Putamen (tissue), 1 donor: ENCODE measurements at places on chromosomes 2 and 18.

GRCh38 chr2:190679813-190680591 is 31.1 kb downstream of the NAB1 start:
- DNase-seq, result peak; percentile 58

DNA sequence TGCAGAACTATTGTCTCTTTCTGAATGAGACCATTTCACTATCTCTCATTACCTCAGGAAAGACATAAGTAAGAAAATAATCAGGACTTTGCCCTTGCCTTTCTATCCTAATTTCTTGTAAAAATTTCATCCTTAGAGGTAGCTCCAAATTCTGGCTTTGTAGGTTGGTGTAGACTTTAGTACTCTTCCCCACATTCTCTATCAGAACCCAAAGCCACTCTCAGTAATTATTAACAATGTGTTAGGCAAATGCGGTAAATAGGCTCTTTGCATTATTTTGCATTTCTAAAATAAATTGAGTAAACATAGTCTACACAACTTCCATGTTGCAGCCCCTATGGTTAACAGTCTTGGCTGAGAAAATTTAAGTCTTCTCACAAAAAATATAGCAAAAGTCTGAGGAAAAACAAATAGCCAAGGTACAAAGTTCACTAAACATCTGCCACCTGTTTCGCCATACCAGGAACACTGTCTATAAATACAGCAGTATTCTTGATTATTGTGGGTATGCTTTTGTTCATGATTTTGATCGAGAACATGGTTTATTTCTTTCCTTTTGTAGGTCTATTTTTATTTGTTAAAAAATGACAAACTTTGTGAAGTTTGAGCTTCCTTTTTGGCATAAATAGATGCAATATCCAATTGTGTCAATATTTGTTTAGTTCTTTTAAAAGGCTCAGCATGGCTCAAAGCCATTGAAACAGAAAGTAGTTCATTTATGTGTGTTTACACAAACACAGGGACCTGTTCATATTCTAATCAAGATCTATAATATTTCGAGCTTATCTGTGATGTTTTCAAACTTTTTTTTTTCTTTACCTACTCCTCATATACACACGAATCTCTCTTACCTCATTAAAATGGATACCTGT is 1061.5 kb downstream of the CNTNAP5 start:
- no peak for DNase-seq

- DNase-seq, result no peak
These were observed 17.4 kb downstream of the ARL4C start for GRCh38 chr2:234479465-234479864.

DNA sequence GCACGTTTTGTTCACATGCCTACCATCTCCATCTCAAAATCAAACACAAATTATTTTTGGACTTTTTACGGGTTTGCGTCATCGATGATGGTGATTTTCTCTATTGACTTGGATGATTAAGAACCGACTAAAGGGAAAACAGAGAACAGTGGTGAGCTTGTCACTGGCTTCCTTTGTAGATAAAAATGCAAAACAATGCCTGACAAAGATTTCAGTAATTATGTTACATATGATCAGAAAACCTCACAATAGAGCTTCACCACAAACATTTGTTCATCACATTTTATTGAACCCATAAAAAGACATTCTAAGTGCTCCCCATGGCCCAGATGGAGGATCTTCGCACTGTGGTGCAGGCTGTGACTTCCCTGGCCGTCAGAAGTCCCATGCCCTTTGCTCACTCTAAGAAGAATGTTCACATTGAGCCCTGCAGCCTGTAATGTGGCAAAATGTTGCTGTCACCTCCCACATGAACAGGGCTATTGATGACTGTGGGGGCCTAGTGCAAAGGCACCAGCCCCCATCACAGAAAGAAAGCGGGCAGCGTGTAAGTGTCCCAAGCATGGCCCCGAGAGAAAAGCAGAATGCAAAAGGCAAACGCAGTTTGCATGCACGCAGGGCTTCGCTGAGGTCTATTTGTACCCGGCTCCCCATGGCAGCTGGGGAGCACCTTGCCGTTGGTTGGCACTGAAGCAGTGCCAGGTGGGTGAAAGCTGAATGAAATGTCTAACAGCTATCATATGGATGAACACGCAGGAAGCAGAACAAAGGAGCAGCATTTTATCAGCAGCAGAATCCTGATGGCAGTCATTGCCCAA is 60.6 kb downstream of the BCL2 start:
- DNase-seq, result peak; percentile 34

- DNase-seq, result no peak
These were observed 583.0 kb upstream of the KLHL29 start for GRCh38 chr2:22801970-22802369.

DNA sequence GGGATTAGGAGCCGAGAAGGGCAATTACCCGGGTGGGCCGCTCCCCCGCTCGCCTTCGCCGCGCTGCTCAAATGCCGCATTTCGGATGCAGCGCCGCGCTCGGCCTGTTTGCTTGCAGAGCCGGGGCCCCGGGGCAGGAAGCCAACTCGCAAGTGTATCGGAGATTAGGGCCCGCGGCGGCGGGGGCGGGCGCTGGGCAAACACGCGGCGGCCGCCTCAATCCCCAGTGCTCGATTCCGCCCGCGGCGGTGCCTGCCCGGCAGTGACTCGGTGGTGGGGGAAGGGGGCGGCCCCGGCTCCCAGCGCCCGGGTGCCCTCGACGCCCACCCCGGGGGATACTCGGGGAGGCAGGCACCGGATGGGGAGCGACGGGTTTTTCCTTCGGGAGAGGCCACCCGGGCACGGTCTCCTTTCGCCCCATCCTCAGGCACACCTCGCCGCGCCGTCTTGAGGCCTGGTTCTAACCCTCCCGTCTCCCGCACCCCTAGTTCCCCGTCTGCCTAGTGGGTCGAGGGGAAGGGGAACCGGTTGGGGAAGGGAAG is 26.6 kb upstream of the NOTO start:
- DNase-seq, result no peak

DNA sequence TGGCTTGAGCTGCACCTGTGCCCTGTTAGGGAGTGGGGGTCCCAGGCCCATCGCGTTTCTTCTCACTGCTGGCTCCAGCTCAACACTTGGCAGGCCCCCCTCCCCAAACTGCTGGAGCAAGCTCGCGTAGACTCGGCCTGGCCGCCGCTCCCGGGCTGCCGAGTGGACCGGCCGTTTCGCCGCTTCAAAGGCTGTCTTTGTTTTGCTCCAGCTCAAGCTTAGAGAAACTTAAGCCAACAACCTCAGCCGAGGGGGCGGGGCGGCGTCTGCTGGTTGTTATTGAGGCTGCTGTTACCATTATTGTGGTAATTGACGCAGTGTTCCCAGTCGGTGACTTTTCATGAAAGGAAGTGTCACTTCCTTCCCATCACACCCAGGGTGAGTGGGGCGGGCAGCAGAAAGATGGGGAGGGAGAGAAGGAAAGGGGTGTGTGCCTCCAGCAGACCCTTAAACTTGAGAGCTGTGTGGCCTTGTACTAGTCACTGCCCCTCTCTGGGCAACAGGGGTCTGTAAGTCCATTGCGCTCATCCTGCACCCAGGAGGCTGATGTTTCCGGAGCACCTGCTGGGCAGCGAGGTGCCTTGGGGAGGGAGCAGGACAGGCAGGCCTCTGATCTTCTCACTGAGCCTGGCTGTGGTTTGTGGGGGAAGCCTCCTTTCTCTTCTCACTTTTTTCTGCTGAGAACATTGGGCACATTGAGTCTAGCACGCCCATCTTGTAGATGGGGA is 2.1 kb downstream of the ARID5A start:
- DNase-seq, result peak; percentile 78

GRCh38 chr2:184004289-184004947 is 593.9 kb upstream of the ZNF804A start:
- peak; percentile 1 for DNase-seq

DNA sequence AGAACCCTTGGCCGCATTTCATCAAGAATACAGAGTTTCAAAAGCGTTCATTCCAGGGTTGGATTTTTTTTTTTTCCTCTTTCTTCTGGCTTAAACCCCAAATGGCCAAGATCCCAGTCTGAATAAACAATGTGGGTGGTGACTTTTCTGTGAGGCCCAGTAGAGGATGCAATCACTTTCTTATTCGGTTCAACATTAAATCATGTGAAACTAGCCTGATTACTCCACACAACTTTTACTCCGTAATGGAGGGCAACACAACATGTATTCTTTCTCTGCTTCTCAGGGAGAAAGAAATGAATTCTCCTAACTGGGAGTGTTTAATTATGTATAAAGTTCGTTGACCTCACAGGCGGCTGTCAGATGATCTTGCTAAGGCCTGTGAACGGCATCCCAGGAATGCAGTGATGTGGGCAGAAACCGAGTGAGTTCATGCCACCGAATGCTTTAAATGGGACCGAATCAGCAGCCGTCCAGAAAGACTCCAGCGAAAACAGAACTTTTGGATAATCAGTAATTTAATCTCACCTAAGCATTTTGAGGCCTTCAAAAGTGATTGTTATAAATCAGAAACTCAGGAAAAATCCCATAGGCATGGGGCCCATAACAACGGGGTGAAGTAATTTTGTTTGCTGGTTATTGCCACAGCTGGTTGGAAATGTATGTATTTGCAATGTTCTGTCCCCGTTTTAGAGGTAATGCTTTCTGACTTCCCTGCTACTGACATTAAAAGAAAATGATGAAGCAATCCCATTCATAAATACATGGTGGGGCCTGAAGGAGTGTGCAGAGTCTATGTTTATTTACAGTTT is 81.5 kb downstream of the BCL2 start:
- DNase-seq, result peak; percentile 49
